ENCODE measurements at places on chromosomes 16 and 17.
A peak's percentile ranks its signal among the peaks of the same experiment; 100 is the strongest.

GRCh38 chr17:43597624-43598356 is 51.6 kb upstream of the ETV4 start:
- H3K4me3 ChIP-seq, result no peak overlapping the region
- H3K27ac ChIP-seq, result peak overlapping the region; percentile 93
- no peaks in the 10 kb centered on the region for H3K36me3 ChIP-seq
- no peaks in the 10 kb centered on the region for H3K27me3 ChIP-seq

GRCh38 chr17:59315866-59316265 is 15.6 kb upstream of the YPEL2 start:
- no peaks in the 10 kb centered on the region for H3K27me3 ChIP-seq
- no peaks in the 10 kb centered on the region for H3K4me1 ChIP-seq
- DNase-seq, result no peak
- no peaks in the 10 kb centered on the region for H3K36me3 ChIP-seq
- H3K4me3 ChIP-seq, result no peak overlapping the region

DNA sequence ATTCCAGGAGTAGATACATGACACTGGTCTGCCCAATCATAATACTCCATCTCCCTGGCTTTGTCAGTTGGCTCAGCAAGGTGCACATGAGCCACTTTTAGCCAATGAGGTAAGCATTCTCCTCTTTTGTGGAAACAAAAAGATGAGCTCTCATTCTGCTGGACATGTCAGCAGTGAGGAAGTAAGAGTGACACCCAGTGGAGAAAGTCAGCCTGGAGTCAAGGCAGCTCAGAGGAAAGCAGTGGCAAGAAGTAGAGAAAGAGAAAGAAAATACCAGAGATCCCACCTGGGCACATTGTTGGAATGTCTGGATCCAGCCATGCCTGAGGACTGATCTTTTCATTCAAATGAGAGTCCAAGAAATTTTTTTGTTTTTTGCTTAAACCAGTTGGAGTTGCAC is 496.9 kb upstream of the C16orf82 start:
- no peak for DNase-seq
- no peaks in the 10 kb centered on the region for H3K27me3 ChIP-seq
- no peak overlapping the region for H3K27ac ChIP-seq
- H3K36me3 ChIP-seq, result no peaks in the 10 kb centered on the region

DNA sequence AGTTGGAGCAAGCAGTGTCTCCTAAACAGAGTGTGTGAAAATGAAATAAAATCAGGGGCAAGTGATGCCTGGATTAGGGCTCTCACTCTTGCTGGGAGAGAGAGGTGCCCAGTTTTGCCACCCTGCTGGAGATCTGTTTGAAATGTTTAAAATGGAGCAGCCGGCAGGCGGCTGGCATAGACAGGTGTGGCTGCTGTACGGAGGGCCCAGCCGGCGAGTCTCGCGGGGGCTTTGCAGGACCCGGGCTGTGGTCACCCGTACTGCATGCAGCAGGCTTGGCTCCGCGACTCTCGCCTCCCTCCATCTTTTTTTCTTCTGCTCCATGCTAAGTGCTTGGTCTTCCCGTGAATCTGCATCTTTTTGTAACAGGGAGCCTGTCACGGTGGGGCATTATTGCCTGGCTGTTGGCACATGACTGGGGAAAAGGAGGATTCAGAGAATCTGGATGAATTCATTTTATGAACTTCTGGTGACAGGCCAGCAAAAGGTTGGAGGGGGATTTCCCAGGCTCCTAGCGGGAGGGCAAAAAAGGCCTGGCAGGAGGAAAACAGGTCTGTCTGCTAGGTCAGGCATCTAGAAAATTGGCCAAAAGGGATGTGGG is 1.8 kb downstream of the ZNRF1 start:
- H3K36me3 ChIP-seq, result no peaks in the 10 kb centered on the region
- DNase-seq, result peak; percentile 77
- H3K27me3 ChIP-seq, result no peaks in the 10 kb centered on the region
- H3K4me1 ChIP-seq, result peaks cover 34% of the 10 kb centered on the region
- H3K27ac ChIP-seq, result no peak overlapping the region

All from trophoblast cell (in vitro differentiated cells and primary cell).